ENCODE measurements at places on chromosomes 12 and 14.

- no peak for ATAC-seq
Measured at GRCh38 chr12:113002155-113002554, 23.8 kb downstream of the OAS2 start.

GRCh38 chr14:100688598-100689461 is 37.9 kb upstream of the DLK1 start:
- peak; percentile 58 for ATAC-seq

DNA sequence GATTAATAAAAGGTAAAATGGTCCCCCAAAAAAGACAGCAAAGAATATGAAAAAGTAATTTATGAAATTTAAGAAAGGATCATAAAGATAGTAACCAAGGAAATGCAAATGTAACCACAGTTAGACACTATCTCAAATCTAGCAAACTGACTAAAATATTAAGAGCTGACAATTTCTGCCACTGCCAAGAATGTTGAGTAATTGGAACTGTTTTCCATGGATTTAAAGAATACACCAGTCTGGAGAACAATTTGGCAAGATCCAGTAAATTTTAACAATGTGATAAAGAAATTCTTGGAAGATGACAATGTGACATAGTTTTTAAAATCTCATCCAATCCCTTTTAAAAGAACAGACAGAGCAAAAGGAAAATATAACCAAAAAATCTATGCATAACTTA is 798.0 kb upstream of the MGAT4C start:
- no peak for ATAC-seq

DNA sequence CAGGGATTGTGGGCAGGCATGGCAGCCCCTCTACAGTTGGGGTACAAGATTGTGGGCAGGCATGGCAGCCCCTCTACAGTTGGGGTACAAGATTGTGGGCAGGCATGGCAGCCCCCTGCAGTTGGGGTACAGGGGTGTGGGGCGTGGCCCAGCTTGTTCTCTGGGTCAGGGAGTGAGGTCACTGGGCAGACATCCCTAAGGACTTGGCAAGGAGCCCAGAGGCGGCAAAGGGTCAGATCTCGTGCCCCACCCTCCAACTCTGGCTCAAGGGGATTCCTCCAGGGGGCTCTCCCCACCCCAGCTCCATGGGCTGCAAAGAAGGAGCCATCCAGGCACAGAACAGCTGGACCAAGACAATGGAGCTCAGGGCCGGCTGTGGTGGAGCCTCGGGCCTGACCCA is 25.8 kb upstream of the NUDT14 start:
- ATAC-seq: no peak

- no peak for ATAC-seq
Measured at GRCh38 chr14:20614038-20614840, 23.1 kb upstream of the RNASE12 start.

- ATAC-seq: no peak
Measured at GRCh38 chr12:113203852-113204760, 17.2 kb upstream of the TPCN1 start.

GRCh38 chr14:64762044-64763034 is 58.1 kb downstream of the PLEKHG3 start:
- ATAC-seq: peak; percentile 39

DNA sequence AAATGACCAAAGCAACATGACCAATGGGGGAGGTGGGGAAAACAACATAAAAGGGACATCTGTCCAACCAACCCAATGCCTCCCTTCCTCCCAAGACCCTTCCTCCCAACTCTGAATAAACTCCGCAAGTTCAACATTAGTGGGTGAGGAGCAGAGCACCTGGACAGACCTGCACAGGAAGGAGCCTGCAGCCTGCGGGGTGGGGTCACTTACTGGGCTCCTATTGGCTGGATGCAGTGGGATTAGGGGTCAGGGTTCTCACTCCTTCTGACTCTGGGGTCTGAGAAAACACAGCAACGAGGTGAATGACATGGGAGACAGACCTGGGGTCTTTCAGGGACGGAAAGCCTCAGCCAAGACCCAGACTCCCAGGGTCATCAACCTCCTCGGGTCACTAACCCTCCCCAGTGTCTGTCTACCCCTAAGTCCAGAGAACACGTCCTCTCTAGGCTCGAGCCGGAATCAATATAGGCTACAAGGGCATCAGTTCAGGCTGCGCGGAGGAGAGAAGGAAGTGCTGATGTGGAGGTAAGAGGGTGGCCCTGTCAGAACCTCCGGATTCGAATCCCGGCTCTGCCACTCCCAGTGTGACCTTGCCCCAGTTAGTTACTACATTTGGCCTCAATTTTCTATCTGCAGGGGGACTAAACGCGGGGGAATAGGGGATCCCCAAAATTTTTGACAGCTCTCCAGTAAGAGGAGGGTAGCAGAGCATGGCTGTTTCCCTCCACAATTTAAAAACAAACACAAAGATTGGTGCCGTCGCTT is 860 bp downstream of the NDRG2 start:
- ATAC-seq: no peak

DNA sequence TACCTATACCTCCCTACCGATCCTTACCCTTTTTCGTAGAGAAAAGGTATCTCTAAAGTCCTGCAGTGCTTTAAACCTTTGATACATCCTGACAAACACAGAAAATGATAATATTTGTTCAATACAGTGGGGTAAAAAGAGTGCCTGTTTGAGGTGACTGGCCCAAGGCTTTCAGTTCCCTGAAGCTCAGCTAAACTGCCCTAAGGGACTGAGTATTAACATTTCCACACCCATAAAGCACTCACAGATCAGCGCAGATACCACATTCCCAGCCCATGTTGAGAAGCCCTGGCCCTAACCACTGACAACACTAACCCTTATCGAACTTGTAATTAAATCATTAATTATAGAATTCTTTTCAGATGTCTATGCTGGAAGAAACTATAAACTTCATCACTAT is 108.7 kb downstream of the DIP2B start:
- ATAC-seq: no peak

- ATAC-seq: peak; percentile 84
Measured at GRCh38 chr12:55681142-55682077, 26.3 kb downstream of the ITGA7 start.

DNA sequence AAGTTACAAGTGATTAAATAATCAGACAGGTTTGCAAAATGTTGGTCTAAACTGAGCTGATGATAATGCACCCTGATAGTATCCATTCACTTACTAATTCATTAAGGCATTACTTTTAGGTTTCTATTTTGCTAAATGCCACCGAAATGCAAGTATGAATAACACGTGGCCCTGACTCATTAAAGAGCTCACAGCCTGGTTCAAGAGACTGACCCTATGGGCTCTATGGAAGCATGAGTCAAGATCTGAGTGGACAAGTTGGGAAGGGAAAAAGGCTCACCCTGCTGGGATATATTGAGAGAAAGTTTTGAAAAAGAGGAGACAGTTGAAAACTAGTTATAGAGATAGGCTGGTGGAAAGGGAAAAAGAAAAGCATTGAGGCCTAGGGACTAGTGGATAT is 14.8 kb upstream of the LRRC9 start:
- ATAC-seq: no peak

Data from SK-N-SH treated with all-trans-retinoic acid at 6 μM for 48 hours (cell line).